Stimulated activated CD4-positive, alpha-beta T cell treated with anti-CD3 and anti-CD28 coated beads, Interleukin-15, amount 100 ng/mL, for 48 hours (primary cell): ENCODE measurements at places on chromosomes 5 and 9.

- DNase-seq: peak; percentile 4
These were observed 141.2 kb upstream of the ASTN2 start for GRCh38 chr9:117555964-117556629.

DNA sequence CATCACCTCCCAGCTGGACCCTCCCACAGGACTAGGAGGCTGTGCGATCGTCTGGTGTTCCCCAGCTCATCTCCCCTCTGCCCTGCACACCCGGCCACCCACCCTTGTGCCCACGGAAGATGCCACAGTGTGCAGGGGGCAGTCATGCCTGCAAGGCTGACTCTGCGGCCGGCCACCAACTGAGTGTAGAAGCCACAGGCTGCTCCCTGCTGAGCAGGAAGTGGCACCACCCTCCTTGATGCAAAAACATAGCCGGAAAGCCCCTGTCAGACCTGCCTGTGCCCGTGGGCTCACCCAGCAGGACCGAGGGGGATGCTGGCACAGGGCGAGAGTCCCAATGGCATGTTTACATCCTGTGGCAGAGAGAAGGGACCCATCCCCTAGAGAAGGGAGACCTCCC, 40.3 kb upstream of the SLC12A7 start:
- no peak for DNase-seq

DNA sequence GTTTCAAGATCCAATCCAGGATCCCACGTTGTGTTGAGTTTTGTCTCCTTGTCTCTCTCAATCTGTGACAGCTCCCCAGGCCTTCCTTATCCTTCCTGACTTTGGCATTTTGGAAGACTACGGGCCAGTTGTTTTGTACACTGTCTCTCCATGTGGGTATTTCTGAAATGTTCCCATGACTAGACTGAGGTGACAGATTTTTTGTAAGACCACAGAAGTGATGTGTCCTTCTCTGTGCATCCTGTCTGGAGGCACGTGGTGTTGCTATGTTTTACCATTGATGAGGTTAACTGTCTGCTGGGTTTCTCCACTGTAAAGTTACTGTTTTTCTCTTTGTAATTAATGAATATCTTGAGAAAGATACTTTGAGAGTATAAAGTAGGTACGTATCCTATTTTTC, 15.7 kb upstream of the PDZD2 start:
- DNase-seq: no peak

DNA sequence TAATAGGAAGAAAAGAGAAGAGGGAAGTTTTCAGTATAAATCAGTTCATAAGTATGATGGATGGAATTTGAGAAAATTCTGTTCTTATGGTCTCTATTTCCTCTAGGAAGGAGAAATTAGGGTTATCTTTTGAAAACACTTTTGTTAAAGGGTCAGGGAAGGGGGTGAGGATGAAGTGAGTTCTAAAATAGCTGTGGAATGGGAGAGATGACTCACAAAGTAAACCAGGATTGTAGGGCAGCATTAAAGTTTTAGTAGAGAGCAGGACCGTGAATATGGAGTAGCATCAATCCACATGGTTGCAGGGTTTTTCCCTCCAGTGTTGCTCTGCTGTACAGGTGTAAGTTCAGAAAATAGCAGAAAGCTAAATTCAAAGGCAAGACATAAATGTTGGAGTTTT, 32.4 kb downstream of the MUSK start:
- no peak for DNase-seq

DNA sequence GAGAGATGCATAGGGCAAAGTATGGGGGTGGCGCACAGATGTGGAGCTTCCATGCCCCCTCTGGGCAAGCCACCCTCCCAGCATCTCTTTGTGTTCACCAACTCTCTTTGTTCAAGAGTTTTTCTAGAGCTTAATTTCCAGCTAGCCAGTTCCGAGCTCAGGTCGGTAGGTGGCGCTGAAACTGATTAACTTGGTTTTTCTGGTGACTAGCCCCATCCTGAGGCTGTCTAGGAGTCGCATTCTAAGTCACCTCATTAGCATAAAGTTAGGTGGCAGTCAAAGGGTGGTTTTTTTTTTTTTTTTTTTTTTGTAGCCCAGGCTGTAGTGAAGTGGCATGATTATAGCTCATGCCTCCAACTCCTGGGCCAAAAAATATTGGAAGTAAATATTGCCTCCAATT, 476.4 kb downstream of the KDM4C start:
- DNase-seq: peak; percentile 17

- DNase-seq: no peak
These were observed 15.0 kb downstream of the MAMDC2 start for GRCh38 chr9:70058569-70059116.

DNA sequence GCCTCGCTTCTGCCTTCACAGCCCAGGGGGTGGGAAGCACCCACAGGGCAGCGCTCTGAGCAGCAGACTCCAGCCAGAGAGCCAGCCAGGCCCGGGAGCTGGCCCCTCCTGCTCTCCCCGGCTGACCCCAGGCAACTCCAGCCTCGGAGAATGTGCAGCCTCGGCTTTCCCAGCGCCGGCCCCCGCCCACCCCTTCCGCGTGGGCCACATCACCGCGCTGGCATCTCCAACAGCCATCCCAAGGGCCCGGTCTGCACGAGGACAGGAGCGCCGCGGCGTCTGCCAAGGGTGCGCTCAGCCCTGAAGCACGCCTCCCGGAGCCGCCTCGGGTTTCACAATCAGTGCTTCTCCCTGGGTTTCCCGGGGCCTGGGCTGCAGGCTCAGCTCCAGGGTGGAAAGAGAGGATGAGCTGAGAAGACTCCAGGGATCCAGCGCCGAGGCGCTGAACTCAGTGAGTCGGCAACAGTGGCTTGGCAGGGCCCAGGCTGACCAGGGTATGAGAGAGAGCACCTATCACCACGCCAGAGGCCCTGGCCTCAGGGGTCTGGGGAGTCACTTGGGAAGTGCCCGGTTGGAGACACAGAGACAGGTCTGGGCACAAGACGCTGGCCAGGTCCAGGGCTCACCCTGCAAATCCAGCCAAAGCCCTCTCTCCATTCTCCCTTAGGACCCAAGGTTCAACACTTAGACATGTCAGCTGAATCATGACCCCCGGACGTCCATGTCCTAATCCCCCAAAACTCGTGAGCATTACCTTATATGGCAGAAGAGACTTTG, 79.6 kb downstream of the ADAMTS2 start:
- DNase-seq: no peak

GRCh38 chr9:30722065-30722464, 1662.4 kb upstream of the ACO1 start:
- no peak for DNase-seq

- no peak for DNase-seq
These were observed 93.3 kb downstream of the CACNA1B start for GRCh38 chr9:137970686-137971476.

DNA sequence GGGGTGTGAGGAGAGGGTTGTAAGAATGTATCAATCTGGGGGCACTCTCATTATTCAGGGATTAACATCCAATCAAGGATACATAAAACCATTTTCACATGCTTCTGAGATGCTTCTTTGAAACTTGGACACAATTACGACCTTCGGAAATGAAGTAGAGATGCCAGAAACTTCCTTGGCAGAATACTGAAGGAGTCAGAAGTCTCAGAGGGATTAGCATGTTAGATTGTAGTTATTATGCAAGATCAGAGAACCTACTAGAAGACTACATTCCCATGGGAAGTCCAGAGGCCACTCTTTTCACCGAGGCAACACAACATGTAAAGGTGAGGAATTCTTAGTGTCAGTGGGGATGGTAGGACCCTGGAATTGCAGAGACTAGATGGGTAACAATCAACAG, 5.1 kb upstream of the SLC22A4 start:
- no peak for DNase-seq

DNA sequence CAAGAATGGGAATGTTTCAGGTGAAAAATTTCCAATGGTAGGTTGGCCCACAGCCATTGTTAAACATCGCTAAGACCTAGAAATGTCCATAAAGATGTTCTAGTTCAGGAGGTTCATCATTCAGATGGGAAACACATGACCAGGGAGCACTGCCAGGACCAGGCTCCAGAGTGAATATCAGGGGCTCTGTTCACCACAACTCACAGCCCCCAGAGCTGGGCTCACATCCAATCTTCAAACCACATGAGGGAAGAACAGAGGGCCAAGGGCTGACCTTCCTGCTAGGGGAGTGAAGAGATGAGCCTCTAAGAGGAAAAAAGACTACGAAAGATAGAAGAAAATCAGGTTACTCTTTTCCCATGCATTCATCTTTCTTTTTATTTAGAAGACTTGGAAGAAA, 205.8 kb downstream of the SEMA5A start:
- no peak for DNase-seq

DNA sequence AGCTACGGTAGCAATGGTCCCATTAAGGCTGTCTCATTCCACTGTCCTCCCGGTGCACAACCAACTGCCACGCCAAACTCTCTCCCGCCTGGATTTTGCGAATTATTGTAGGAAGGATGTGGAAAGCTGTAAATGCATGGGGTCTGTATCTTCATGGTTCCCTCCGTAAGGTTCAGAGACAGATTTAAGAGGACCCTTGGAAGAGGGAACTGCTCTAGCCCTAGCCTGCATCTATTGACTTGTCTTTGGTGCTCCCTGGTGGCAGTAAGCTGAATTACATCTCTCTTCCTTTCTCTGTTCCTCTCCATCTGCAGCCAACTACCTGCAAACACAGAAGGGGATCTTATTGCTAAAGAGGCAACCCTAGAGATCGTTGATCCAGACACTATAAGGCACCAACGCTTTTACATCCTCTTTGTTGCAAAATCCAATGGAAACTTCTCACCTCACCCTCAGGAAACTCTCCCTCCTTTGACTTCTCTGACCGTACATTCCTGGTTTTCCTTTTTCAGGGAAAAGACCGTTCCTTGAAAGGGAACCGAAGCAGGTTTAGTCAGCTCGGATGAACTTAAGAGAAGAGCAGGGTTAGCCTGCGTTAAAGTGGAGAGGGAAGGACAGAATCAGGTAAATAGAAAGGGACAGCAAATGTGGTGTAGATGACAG, 11.9 kb downstream of the CAPSL start:
- DNase-seq: peak; percentile 60

DNA sequence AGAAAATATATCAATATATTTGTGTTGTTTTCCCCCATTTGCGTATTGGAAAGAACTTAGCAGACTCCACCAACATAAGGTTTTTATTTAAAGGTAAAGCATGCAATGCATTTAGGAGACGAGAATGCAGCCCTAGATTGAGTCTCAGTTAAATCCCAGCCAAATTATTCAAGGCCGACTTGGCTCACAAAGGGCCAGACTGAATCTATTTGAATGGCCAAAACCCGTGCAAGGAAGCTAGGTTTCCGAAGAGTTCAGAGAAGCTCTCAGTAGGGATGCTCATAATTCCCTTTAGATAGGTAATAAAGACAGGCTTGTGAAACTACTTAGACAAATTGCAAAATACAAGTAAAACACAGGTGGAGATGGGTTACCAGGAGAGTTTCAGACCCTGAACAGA, 520.3 kb downstream of the CDH9 start:
- no peak for DNase-seq

- DNase-seq: no peak
These were observed 51.1 kb upstream of the COL5A1 start for GRCh38 chr9:134590240-134591081.

DNA sequence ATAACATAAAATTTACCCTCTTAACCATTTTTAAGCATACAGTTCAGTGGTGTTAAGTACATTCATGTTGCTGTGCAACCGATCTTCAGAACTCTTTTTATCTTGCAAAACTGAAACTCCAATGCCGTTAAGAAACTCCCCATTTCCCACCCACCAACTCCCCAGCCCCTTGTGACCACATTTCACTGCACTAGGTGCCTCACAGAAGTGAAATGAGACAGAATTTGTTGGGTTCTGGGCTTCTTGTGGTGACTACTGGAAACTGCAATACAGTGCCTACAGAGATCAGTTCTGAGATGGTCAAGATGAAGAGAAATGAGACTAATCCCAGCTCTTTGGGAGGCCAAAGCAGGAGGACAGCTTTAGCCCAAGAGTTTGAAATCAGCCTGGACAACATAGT, 202.1 kb upstream of the SLC30A5 start:
- peak; percentile 4 for DNase-seq

DNA sequence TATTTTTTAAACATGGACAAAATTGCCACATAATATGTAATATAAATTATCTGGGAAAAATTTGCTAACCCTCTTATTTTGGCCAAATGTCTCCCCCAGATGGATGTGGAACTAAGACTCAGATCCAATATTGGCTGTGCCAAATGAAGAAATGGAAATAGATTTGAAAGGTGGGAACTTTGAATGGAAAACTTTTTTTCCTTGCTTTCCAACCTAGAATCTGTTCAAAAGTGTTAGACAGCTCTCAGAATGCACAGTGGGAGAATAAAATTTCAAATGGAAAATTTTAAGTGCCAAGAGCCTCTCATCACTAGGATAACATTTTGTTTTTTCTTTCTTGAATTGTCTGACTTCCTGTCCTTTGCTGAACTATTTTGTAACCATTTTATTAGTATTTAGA, 142.6 kb upstream of the GAS1 start:
- DNase-seq: no peak

- no peak for DNase-seq
These were observed 61.1 kb upstream of the FAM169A start for GRCh38 chr5:74927336-74927735.

DNA sequence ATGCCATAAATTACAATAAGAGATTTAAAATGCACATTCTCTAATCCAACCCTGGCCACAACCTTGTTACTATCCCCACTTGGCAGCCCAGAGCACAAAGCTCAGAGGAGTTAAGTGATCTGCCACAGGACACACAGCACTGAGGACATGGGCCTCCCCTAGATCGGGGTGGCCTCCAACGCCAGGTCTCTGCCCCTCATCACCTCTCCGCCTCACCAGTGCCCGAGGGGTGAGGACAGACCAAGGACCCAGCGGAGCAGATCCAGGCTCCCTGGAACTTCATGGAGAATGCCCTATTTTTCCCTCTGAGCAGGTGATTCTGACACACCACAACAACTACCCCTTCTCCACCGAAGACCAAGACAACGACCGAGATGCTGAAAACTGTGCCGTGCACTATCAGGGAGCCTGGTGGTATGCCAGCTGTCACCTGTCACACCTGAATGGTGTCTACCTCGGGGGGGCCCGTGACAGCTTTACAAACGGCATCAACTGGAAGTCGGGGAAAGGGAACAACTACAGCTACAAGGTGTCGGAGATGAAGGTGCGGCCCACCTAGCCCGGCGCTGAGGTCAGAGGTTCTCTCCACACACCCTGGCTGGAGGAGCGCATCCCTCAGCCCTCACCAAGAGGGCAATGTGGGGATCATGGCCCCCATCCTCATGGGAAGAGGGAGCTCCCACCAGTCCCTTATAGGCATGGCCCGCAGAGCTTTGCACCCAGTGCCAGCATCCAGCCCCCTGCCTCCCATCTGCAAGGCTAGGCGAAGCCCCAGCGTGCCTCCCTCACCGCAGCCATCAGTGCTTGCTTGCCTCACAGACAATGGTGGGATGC, 12.5 kb upstream of the FCN2 start:
- DNase-seq: no peak

DNA sequence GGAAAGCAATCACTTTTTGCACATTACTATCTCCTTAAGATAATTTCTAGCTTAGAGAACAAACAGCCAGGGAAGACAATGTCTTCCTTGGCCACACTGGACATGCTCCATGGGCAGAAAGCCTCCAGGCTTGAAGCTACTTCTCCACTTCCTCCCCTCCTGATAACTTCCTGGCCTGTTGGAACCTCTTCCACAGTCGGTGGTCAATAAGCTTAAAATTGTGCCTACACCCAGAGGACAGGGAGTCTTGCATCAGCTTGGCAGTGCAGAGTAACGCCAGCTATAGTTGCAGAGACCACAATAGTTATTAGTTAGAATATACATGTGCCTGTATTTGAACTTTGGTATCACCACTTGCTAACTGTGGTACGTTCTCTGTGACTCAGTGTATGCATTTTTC, 58.1 kb upstream of the ABCA1 start:
- no peak for DNase-seq

GRCh38 chr9:33446946-33447798, at the start of gene AQP3:
Gene AQP3 (minus strand): TSS chr9:33447593. CDS start chr9:33447530, 63 bp downstream.
- no peak for DNase-seq
